ENCODE measurements at places on chromosomes 2 and 18.

DNA sequence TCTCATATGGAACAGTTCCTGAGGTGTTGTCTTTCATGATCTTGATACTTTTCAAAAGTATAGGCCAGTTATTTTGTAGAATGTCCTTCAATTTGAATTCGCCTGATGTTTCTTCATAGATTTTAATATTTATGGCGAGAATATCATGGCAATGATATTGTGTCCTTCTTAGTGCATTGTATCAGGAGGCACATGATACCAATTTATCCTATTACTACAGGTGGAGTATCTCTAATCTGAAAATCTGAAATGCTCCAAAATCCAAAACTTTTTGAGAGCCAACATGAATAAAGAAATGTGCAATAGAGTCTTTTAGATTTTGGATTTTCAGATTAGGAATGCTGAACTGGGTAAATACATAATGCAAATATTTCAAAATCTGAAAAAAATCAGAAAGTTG lies 216.6 kb upstream of the LYPD1 start:
- no peak for DNase-seq

DNA sequence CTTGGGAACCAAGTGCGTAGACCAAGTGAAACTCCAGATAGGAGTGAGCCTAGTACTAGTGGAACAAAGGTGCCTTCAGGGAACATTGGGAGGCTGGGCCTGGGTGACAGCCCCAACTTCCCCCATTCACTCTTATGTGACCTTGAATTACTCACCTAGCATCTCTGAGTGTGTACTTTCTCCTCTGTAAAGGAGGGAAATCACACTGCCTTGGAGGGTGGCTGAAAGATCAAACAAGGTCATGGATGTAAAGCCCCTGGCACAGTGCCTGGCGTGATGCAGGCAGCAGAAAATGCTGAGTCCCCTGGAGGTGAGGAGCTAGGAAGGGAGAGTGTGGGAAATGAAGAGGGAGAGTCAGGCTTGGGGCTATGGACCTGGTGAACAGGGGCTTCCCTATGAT lies 45.9 kb downstream of the MARCO start:
- no peak for DNase-seq

GRCh38 chr2:39867268-39867667 lies 88.2 kb upstream of the THUMPD2 start:
- DNase-seq, result no peak

DNA sequence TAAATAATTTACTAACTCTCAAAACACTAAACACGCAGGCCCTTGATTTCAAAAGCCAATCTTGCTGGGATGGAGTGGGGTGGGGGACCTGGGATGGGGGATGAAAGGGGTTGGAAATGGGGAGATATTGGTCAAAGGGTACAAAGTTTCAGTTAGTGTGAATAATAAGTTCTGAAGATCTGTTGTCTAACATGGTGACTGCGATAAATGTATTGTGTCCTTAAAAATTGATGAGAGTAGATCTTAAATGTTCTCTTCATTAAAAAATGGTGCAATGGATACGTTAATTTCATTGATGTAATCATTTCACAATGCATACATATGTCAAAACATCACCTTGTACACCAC lies 505 bp upstream of the ACYP2 start:
- DNase-seq, result no peak

- DNase-seq, result no peak
These were observed 10.8 kb upstream of the NEU4 start for GRCh38 chr2:241798081-241798630.

DNA sequence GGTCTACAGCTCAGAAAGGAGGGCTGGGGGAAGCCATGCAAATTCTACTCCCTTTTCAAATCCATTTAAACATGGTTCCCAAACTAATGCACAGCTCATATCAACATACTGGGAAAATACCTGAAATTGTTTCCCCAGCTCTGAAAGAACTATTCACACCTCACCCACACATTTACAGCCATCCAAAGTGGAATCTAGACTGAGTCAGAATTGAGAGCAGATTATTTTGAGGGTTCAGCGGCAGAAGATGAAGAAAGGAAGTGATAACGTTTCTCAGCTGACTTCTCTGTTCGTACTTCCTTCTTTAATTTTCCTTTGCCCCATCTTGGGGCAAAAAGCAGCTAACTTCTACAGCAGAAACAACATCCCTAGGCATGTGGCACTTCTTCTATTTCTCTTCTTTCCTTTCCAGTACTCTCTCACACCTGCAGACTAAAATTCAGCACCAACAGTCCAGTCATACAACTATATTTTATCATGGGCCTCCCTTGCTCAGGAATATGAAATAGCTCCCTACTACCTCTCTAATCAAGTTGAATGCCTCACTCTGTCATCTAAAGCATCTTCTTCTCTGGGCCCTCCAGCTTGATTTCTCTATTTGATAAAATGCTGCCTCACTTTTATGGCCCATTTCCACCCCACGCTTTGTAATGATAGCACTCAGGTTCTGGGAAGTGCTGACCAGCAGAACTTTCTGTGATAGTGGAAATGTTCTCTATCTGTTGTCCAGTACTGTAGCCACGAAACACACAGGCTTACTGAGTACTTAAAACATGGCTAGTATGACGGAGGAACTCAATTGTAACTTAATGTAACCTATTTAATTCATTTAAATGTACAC lies 35.9 kb downstream of the ARHGAP25 start:
- no peak for DNase-seq

DNA sequence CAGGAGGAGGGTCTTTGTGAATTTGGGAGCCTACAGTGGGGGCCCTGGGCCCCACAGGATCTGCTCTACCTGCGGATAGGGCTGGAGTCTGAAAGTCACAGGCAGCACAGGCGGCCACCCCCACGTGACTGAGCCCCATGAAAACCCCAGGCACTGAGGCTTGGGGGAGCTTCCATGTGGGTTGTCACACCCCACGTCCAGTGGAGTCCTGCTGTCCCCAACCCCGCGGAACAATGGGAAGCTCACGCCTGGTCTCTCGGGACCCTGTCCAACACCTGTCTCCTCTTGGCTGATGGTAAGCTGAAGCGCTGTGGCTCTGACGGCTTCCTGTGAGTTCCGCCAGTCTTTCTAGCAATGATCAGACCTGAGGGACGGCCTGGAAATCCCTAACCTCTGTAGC lies 85.8 kb downstream of the PTGR3 start:
- no peak for DNase-seq

- no peak for DNase-seq
These were observed 86.1 kb downstream of the SLC4A10 start for GRCh38 chr2:161710131-161710915.

All from stimulated activated CD4-positive, alpha-beta T cell treated with anti-CD3 and anti-CD28 coated beads, Interleukin-12 subunit alpha, Interleukin-12 subunit beta, amount 100 ng/mL, for 24 hours (primary cell).